T-helper 2 cell (primary cell): ENCODE measurements at places on chromosomes 13 and 19.

DNA sequence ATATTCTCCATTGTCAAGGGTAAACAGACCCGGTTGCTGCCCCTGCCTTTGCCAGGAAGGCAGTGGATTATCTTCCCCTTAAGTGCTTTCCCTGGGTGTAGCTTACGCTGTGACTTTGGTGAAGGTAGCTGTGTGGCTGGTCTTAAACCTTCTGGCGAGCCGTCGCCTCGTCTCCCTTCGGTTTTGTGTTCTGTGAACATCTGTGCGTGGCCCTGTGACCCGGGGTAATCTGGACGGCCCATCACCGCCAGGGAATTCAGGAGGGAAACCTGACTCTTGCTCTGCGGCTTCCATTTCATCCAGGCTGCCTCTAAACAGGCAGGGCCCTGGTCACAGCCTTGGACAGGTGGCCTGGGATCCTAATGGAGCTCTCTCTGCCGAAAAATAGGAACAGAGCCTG, 78.7 kb downstream of the SHISA2 start:
- DNase-seq, result no peak

DNA sequence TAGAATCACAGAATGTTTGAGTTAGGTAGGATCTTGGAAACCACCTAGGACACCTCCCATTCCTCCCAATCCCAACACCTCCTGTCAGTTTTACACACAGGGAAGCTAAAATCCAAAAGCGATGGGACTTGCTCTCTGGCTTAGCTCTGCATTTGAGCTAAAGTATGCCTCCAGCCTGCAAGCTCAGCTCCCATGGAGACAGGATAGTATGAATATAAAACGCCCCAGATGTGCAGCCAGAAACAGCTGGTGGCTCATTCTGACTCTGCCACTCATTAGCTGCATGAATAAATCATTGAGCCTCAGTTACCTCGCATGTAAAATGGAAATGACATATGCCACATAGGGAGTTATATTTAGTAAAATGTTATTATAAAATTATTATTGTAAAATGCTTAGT, 336.0 kb downstream of the SUCLA2 start:
- DNase-seq, result no peak

DNA sequence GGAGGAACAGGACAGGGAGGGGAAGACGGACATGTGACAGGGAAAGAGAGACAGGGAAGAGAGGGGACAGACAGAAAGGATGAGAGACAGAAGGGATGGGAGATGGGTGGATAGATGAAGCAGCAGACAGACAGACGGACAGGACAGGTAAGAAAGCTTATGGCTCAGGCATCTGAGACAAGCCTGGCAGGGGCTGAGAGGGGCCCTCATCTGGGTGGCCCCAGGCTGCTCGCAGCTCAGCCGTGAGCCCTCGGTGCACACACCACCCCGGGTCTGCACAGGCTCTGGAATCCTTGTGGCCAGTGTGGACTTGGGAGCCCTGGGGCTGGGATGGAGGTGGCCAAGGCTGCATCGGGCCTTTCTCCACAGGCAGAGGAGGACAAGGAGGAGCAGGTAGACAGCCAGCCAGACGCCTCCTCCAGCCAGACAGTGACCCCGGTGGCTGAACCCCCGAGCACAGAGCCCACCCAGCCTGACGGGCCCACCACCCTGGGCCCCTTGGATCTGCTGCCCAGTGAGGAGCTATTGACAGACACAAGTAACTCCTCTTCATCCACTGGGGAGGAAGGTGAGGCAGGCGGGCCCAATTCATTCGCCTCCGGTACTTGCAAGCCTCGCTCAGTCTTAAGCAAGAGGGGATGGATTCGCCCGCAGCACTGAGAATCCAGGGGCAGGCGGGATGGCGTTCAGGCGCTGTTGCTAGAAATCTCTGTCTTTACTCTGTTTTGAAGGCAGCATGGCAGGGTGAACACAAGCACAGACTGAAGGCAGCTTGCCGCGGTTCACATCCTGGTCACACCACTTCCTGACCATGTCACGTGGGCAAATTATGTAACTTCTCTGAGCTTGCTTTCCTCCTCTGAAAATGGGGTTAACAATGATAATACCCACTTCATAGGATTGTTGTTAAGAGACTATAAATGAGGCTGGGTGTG, 14.0 kb downstream of the GRAMD1A start:
- peak; percentile 28 for DNase-seq

GRCh38 chr19:49808711-49809159, 4.4 kb downstream of the FUZ start:
- peak; percentile 90 for DNase-seq
